ENCODE measurements at places on chromosomes 13 and 19.

DNA sequence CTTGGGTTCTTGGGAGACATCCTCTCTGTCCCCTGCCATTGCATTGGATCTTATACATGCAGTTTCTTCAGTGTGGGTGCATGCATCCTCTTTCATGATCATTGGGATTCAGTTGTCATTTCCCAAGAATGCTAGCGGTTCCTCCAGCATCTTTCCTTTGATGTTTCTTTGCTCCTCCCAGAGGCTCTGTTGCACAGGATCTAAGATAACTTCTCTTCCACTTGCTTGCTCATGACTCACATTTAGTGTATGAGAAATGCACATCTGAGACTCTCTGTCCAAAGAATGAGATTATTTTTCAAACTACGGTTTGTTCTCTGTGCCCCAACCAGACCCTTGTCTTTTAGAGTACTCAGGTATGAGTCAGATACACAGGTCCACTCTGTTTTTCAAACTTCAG is 197.1 kb downstream of the NDFIP2 start:
- no peak for DNase-seq

GRCh38 chr13:98509271-98510155 is 67.4 kb downstream of the STK24 start:
- DNase-seq, result no peak

GRCh38 chr13:60286707-60287106 is 110.3 kb upstream of the TDRD3 start:
- no peak for DNase-seq

- DNase-seq, result no peak
Observed at GRCh38 chr19:48715681-48716171, 3.8 kb downstream of the MAMSTR start.

GRCh38 chr13:46830405-46831005 is 33.5 kb upstream of the ESD start:
- DNase-seq, result no peak

GRCh38 chr19:41861116-41861768 is 1.2 kb downstream of the RPS19 start:
- no peak for DNase-seq

- no peak for DNase-seq
Observed at GRCh38 chr13:100484702-100485101, 103.9 kb downstream of the GGACT start.

GRCh38 chr13:113855931-113856715 is 7.8 kb downstream of the GAS6 start:
- no peak for DNase-seq

GRCh38 chr13:86491121-86491520 is 691.9 kb upstream of the SLITRK6 start:
- no peak for DNase-seq

Measured in stimulated activated CD8-positive, alpha-beta memory T cell treated with anti-CD3 and anti-CD28 coated beads, Interleukin-4, amount 100 ng/mL, for 1 hour (primary cell).